NCI-H345 (cell line): ENCODE measurements at places on chromosomes 11 and 22.

DNA sequence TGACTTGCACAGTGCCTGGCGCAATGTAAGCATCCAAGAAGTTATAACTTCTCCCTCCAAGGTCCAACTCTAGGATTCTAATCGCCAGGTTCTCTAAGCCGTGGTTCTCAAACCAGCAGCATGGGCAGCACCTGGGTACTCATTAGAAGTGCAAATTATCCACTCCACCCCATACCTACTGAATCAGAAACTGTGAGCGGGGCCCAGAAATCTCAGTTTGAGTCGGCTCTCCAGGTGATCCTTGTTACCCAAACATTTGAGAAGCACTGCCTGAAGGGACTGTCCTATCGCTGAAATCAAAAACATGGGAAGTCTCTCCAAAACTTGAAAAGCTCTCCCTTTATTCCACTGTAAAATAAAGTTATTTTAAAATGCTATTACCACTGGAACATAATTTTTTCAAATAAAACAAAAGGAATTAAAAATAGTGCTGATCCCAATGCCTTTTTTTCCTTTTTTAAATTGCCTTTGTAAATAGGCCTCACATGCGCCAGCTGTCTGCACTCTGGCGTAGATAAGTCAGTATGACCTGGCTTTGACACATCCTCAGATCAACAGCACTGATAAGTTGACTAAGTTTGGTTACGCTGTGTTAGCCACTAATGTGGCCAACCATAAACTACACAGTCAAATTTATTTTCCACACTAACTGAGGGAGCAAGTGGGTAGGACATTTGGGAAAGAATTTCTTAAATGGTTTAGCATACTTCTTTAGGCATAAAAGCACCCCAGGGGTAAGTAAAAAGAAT lies 8.4 kb upstream of the CTR9 start:
- DNase-seq: no peak

DNA sequence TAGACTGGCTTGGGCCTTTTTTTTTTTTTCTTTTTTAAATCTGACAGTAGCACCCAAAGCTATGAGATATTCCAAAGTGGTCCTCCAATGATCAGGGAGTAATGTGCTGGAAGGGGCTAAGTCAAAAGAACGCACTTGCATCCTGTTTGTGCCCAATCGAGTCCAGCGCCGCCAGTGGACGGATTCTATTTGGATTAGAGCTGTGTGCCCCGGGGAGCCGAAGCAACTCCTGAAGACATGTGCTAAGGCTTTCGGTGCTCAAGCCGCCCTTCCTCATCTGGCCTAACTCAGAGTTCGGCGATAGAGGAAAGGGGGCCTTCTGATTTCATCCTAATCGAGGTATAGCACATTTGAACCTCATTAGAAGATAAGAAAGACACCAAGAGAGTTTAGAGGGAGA lies 147.8 kb upstream of the NECTIN1 start:
- no peak for DNase-seq

GRCh38 chr11:42591841-42592240 lies 720.0 kb upstream of the API5 start:
- no peak for DNase-seq

GRCh38 chr11:98194611-98195010 lies 826.1 kb upstream of the CNTN5 start:
- DNase-seq: no peak

DNA sequence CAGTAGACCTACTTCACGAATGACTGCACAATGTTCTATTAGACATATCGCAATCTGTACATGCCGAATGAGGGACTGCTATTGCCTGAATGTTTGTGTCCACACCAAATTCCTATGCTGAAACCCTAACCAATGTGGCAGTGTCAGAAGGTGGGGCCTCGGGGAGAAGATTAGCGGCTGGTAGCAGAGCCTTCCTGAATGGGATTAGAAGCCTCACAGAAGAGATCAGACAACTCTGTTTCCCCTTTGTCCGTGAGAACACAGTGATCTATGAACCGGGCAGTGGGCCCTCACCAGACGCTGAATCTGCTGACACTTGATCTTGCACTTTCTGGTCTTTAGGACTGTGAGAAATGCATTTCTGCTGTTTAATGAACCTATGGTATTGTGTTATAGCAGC lies 33.1 kb downstream of the LRFN4 start:
- no peak for DNase-seq

DNA sequence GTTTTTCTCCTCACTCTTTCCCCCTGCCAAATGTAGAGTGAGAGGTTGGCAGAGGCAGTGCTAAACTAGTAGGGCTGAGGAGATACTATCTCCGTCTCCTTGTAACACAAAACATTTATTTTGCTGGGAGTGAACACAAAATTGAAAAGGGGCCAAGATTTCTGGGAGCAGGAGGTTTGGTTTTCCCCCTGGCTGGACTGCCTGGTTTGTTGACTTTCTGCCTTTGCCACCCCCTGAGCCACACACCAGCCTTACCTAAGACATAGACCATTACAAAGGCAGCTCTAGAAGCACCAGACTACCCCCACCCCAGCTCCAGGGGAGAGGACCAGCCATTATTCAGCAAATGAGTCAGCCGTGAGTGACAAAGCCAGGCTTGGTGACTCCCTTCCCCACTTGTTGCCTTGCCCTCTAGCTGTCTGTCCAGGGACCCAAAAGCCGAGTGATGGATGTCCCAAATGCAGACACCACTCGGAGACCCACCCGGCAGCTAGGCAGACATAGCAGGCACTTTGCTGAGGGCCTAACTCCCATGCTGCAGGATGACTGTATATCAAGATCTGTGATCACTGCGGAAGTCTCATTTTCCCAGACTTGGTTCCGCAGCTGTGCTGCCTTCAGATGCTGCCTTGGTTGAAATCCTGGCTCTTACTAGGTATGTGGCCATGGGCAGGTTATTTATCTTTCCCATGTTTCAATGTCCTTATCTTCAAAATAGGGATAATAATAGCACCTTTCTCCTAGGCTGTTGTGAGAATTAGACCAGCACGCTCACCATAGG lies 17.7 kb upstream of the CDON start:
- peak; percentile 67 for DNase-seq

DNA sequence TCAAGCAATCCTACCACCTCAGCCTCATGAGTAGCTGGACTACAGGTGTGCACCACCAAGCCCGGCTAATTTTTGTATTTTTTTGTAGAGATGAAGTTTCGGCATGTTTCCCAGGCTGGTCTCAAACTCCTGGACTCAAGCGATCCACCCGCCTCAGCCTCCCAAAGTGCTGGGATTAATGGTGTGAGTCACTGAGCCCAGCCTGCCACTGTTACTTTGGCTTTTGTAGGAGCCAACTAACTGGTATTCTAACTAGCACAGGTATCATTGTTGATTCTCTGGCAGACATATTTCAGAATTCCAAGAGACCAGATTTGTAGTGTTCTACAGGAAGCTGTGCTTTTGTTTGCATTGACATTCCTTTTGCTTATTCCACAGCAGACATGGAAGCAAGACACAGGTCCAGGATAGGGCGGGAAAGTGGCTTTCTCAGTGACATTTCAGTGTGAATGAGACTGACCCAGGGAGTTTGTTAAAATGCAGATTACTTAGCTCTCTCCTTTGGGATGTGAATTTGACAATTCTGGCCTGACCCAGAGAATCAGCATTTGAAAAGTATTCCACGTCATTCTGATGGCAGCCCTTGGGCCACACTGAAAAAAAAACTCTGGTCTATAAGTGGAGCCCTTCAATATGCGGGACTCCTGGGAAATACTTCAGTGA lies 52.2 kb upstream of the PAX6 start:
- no peak for DNase-seq

GRCh38 chr11:23644443-23644842 lies 784.2 kb upstream of the CCDC179 start:
- no peak for DNase-seq

GRCh38 chr11:61004180-61004611 lies 32.7 kb downstream of the CD6 start:
- DNase-seq: no peak

DNA sequence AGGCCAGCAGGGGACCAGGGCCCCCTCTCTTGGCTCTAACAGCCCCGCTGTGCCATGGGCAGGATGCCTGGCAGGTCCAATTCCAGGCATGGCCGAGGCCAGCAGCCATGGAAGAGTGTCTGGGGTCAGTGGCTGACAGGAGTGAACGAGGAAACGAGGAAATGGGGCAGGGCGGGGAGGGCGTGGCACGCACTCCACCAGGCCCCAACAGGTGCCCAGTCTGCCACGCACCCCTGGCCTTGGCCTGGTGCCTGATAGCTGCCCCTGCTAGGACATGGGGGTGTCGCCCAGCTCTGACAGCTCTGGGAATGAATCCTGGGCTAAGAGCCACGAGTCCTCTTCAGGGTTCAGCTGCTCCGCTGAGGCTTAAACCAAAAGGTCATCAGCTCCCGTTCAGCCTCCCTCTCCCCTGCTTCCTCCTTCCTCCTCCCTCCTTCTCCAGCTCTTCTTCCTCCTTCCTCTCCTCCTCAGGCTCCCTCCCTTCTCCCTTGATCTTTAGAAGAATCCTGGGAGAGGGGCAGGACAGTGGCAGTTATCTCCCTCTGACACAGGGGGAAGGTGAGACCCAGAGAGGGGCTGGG lies 11.5 kb upstream of the TBC1D22A start:
- no peak for DNase-seq

DNA sequence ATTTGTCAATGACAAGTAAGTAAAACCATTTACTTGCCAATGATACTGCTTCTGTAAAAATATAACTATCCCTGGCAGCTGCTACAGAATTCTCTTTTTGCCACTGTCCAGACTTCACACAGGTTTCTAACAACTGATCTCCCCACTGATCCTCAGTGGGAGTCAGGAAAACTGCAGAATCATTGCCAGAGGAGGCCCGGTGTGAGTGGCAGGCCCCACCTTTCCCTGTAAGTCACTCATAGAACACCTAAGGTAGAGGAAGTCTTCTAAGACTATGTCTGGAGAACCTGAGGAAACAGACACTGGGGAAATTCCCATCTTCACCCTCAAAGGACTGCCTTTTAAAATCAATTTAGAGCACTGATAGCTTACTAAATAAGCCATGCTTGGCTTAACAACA lies 66.3 kb downstream of the ZC3H12C start:
- no peak for DNase-seq

DNA sequence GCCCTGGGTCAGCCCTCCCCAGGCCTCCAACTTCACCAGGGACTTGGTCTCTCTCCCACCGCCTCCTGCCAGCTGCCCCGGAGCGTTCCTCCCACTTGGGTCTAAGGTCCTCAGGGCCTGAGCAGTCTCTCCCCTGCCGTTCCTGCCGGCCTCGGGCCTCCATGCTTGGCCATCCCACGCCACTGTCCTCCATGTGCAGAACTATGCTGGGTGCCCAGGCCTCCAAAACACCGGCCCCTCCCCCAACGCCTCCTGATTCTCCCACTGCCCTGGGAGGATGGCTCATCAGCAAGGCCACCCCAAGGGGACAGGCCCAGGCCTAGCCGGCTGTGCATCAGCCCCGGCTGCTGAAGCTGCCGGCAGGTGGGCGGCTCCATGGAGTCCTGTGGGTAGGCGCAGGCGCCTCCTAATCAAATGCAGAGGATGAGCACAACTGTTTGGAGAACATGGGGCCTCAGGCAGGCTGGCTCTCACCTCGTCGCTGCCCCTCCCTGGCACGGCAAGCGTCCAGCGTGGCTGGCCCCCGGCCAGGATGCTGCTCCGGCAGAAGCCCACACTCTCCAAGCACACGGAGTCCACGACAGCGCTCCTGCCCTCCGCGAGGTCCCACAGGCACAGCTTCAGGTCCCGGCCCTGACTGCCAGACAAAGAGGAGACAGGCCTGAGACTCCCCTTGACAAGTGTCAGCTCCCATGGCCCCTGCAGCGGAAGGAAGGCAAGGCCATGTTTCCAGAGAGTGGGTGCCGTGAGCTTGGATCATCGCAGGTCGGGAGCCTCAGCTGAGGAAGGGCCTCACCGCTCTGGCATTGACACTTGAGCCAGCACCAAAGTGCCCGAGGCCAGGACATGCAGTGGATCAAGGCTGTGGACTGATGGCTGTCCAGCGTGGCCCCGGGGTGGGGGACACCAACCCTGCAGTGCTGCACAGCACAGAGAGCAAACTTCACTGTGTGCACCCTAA lies 42.6 kb downstream of the GNB1L start:
- no peak for DNase-seq

GRCh38 chr11:63951779-63952536 lies 13.2 kb downstream of the NAA40 start:
- DNase-seq: no peak

GRCh38 chr11:46633291-46634217 lies 16.2 kb downstream of the ATG13 start:
- no peak for DNase-seq

GRCh38 chr11:101453682-101454081 lies 130.1 kb downstream of the TRPC6 start:
- DNase-seq: no peak

GRCh38 chr11:102990145-102990544 lies 34.6 kb upstream of the MMP13 start:
- no peak for DNase-seq

DNA sequence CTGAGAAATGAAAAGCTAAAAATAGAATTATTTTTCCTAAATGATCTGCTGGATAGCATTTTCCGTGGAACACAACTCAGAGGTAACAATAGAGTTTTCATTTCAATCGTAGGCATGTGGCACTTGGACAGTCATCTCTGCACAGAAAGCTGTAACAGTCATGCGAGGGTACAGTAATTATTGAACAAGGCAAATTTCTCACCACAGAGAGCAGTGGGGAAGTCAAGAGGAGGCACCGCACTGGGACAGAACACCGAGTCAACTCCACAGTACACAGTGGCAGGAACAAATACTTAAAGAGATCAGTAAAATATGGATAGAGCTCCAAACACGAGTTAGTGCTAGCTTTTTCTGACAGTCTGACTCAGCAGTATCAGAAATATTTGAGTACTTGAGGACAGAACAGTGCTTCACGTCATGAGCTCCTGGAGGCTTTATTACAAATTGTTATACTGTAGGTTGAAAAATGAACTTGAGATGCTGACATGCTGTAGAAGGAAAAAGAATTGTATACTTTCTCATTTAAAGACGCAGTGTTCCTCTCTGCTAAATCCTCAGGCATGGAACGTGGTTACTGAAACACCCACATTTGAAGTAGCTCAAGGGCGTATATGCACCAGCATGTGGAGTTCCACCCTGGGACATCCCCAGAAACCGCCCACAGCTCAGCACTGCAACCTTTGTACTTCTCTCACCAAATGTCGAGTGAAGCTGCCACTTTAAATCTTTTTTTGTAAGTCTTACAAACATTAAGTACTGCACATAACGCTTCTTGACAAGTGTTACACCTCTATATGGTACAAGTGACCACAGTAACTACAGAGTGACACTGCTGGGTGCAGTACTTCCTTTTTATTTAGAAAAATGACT lies 27.4 kb upstream of the YPEL1 start:
- no peak for DNase-seq
